ENCODE measurements at places on chromosomes 1 and 21.

DNA sequence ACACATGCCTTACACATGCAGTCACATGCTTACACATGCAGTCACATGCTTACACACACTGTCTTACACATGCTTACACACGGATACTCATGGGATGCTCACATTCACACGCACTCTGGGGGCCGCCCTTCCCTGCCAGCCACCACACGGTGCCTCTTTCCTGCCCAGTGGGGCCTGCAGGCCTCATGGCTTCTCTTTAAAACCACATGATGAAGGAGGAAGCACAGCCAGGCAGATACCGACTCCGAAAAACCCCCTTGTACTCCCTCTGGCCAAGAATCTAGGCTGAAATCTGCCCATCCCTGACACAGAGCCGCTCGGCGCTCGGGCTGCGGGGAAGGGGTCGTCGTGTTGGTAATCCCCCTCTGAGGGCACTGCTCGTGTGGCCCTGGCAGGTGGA, 113.0 kb downstream of the PRDM16 start:
- DNase-seq, result no peak

DNA sequence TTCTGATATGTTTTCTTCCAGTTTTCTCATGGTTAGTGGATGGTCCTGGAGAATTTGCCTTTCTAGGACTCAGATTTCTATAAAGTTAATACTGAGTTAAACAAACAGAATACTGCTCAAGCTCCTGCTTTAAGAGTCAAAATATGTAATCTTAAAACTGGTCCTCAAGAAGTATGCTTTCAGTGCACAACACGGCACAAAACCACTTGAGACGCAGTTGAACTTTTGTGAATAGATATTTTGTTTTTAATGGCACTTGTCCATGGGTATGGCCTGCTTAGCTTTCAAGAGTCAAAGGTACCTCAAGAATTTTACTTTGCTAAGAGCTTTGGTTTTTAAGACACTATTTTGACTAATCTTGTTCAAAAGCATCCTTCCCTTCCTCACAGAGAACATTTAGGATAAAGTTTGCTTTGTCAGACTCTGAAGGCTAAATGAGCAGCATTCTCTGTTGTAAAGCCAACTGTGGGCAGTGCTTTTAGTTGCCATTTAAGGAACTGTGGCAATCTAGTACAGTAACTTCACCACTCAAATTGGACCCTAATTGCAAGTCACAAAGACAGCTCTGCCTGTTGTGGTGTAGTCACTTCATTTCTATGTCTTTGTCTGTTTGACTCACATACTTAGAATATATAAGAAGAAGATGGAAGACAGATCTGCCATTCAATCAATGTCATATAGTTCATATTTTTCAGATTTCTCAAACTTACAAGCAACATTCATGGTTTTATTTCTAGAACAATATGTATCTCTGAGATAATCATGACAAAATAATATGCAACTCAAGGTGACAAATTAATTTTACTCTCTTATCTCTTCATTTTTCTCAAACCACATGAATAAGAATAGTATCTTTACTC, 28.8 kb downstream of the SAMD13 start:
- no peak for DNase-seq

- DNase-seq, result no peak
Observed at GRCh38 chr1:6099787-6100765, 54.4 kb downstream of the KCNAB2 start.

DNA sequence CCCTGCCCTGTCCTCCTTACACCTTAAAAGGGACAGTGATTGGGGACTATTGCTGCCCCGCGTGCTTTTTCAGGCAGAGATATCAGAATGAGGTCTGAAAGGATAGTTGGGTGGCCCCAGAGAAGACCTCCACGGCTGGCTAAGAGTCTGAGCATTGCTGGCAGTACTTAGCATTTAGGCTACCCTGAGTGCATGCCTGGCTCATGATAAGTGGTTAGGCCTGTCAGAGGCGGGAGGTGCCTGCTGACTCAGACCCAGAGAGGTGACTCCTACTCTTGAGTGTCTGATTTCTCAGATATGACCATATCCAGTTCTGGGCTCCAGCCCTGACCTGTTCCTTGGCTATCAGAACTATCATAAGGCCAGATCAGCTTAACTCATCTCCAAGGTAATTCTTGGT, 213.7 kb downstream of the PBX1 start:
- no peak for DNase-seq

GRCh38 chr1:215407575-215407974, 159.5 kb upstream of the KCTD3 start:
- DNase-seq, result no peak

DNA sequence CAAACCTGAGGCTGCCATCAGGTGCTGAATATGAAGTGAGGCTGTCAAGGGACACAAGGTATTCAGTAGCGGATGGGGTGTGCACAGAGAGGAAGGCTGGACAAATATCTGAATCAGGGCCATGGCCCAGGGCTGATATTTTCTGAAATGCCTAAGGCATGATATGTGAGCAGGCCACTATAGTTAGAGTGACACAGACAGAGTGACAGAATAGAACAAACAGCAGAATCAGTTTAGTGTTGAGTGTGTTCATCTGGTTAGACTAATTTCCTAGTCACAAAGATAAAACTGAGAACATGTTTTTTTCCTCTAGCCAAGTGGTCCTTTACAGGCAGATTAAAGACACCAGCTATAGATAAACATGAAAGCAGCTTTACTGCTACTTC, 3.9 kb downstream of the OVAAL start:
- DNase-seq, result no peak
